ENCODE measurements at places on chromosomes 2 and 18. TPM values are rescaled to one million over a fixed set of nuclear protein-coding genes. Genes with fewer than 3 reads are reported as not detected.

HOXD10 gene
- total RNA-seq, result 1.8 TPM

GRCh38 chr2:15732341-15733077 lies 140.8 kb downstream of the DDX1 start:
- no peak for DNase-seq

- no peak for DNase-seq
These were observed 3.9 kb downstream of the SALL3 start for GRCh38 chr18:78983512-78983911.

DNA sequence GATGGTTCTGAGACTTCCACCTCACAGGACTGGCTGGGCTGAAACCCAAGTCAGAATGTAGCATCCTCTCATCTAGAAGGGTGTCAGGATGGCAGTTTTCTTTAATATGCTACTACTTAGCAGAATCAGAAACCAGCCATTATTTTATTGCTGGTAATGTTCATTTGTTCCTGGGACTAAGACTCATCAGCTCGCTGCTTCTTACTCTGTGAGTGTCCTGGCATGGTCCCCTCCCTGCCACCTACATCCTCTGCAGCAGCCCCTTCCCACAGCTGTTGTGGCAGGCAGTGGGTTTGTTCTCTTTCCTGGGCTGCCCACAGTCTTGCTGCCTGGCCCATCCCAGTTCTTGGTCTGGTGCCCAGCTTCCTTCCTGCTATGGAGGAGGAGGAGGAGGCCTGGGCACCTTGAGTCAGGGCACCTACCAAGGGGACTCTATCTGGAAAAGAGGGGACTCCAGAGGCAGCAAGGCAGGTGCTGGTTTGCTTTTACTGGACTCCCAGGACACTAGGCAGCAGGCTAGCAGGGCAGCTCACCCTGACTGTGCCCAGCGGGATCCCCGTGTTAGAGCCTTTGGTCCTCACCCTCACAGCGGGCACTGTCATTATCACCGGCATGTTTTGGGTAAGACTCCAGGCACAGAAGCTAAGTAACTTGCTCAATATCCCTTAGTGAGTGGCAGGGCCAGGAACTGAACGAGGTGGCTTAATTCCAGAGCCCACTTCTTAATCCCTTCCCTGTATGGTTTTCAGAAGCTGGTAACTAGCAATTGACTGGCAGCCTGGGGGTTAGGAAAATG lies 62.1 kb downstream of the LRRFIP1 start:
- no peak for DNase-seq

- no peak for DNase-seq
These were observed 2.6 kb downstream of the TRAK2 start for GRCh38 chr2:201448701-201449100.

GRCh38 chr2:119553687-119554344 lies 9.6 kb downstream of the CFAP221 start:
- no peak for DNase-seq

DNA sequence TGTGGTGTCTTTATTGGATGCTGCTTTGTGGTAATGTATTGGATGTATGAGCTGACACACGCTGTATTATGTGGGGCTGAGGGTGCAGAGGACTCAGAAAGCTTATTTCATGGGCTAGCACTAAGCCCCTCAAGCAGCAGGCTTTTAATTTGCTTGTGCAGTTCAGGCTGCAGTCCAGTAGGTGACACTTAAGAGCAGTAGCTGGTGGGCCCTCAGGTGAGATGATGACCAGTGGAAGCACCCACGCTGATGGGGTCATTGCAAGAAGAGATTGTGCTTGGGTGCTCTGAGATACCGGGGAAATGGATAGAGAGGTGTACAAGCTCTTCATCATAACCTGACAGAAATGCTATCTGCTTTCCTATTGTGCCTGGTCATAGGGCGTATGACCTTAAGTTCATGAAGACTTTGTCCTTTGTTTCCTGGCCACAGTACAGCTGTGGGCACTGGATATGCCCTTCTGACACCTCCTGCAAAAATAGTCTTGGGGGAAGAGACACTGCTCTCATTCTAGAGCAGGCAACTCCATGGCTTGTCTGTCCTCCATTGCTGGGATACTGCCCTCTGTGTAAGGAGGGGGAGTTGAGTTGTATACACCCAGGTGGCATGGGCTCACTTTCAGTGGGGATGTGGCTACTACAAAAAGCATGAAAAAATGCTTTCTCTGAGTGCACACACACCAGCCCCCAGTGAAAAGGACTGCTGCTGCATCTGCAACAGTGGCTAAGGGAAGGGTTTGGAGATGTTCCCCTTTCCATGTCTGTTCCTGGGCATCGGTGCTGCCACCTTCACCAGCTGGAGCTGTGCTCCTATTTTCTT lies 205.7 kb upstream of the ZSWIM2 start:
- DNase-seq, result no peak

All from skin of body (tissue), 3 donors.